ENCODE measurements at places on chromosomes 3 and 15.

DNA sequence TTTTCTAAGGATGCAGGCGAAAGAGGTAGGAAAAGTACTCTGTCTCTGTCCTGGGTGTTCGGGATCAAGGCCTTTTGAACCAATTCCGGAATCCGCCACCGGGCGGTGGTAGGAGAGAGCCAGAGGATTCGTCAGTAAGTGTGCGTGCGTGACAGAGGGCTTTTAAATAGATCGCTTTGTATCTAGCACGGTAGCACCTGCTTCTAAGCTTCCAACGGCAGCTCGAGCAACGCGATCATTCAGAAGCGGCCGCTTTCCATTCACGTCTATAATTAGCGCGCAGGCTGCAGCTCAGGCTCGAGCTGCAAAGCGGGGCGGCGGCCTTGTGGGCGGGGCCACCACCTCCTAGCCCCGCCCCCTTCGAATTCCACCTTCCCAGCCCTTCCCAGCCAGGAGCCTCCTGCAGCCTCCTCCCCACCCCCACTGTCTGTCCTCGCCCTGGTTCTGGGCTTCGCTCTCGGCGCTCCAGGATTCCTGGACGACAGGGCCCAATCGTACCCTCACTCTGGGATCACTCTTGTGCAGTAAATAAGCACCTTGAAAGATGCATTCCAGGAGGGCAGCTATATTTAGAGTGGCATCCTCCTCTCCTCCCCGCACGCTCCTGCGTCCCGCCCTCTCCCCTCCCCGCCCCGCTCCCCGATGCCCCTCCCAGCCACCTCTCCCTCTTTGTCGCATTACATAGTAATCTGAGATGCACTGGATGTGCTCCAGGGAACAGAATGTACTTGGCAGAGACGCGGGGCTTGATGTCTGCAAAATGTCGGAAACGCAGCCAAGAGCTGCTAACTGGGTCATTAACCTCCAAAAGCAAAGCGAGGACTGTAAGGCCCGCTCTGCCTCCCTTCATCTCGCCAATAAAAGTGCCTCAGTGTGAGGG is 224.1 kb upstream of the TPRG1 start:
- no peak for DNase-seq

- DNase-seq = no peak
Measured at GRCh38 chr3:6821411-6821810, 39.5 kb upstream of the GRM7 start.

GRCh38 chr3:169665264-169666075 is 2.0 kb upstream of the MECOM start:
- DNase-seq = no peak

DNA sequence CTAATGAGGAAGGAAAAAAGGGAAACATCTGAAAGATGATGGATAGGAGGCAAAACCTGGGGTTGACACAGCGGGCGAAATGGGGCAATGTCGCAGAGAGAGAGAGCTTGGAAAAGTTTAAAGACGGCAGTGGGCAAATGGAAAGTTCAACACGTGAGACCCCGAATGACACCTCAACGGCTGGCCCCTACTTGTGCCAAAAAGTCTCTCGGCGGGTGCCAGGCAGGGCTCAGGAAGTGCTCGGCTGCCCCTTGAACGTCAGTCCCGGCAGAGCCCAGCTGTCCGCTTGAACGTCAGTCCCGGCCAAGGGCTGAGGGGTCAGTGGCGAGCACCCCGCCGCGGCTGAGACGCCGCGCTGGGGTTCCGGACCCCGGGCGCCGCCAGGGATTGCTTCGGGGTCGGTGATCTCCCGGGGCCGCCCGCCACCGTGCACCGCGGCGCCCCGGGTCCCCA is 658 bp downstream of the EOGT start:
- no peak for DNase-seq

- no peak for DNase-seq
Measured at GRCh38 chr3:48652923-48653715, 9.6 kb downstream of the CELSR3 start.

GRCh38 chr3:13119471-13120220 is 46.4 kb upstream of the IQSEC1 start:
- DNase-seq = no peak

GRCh38 chr3:181701096-181701495 is 10.6 kb upstream of the SOX2 start:
- DNase-seq = no peak

GRCh38 chr3:42980909-42981308 is 1.8 kb downstream of the GASK1A start:
- no peak for DNase-seq

Data from stimulated activated CD4-positive, alpha-beta T cell treated with anti-CD3 and anti-CD28 coated beads, Interleukin-15, amount 100 ng/mL, for 48 hours (primary cell).